ENCODE measurements at places on chromosomes 6 and 20. TPM values are rescaled to one million over a fixed set of nuclear protein-coding genes. Genes with fewer than 3 reads are reported as not detected.

Gene HLA-DPB1
- 89.8 TPM for total RNA-seq

Gene ZSCAN31
- total RNA-seq = 1.0 TPM

Gene PTK7
- 0.35 TPM for total RNA-seq

Gene OR2H2
- not detected for total RNA-seq

GRCh38 chr20:9022376-9022775, 46.5 kb upstream of the PLCB4 start:
- no peak overlapping the region for H3K27ac ChIP-seq
- H3K4me3 ChIP-seq = no peak overlapping the region
- H3K36me3 ChIP-seq = no peaks in the 10 kb centered on the region
- no peak for DNase-seq
- no peaks in the 10 kb centered on the region for H3K27me3 ChIP-seq
